ENCODE measurements at places on chromosomes 13 and 19.

GRCh38 chr13:42377640-42378382 is 105.9 kb downstream of the AKAP11 start:
- DNase-seq, result no peak

DNA sequence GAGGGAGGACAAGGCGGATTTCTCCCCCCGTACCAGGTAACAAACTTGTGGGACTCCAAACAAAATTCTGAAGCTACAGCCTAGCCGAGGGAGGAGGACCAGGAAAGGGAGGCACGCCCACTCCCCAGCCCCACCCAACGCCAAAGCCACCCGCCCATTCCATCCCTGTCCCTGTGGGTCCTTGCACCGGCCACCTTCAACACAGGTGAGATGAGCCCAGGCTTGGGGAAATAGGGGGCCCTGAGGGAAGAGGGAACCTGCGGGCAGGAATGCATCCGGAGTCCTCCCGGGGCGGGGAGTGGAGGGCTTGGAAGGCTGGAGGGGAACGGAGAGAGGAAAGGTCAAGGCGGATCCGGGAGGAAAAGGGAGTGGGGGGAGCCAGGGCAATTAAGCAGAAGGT is at the start of gene BEST2:
BEST2 (plus strand) TSS at position 157 of the 400 bp plus-strand sequence. CDS start 802 bp downstream, outside the sequence.
- no peak for DNase-seq

- DNase-seq, result no peak
These were observed 19.3 kb downstream of the PPP1R12C start for GRCh38 chr19:55097864-55098715.

GRCh38 chr13:35631666-35632065 is 155.2 kb upstream of the MAB21L1 start:
- DNase-seq, result no peak

DNA sequence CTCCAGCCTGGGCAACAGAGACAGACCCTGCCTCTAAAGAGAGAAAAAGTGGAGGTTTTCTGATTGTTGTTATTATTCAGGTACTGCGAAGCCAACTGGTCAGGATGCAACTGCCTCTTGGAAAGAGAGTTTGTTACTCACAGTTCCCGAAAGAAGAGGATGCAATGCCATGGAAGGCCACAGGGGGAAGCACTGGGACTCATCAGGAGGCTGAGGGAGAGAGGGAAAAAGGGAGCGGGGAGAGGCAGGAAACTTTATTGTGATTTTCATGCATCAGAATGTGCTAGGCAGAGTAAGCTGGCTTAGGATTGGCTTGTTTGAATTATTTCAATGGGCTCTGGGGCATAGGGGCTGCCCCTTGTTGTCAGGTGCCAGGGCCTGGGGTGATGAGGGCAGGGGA is 27.6 kb downstream of the MYO9B start:
- DNase-seq, result peak; percentile 52

- peak; percentile 38 for DNase-seq
These were observed 774.1 kb downstream of the LIG4 start for GRCh38 chr13:107441279-107441678.

DNA sequence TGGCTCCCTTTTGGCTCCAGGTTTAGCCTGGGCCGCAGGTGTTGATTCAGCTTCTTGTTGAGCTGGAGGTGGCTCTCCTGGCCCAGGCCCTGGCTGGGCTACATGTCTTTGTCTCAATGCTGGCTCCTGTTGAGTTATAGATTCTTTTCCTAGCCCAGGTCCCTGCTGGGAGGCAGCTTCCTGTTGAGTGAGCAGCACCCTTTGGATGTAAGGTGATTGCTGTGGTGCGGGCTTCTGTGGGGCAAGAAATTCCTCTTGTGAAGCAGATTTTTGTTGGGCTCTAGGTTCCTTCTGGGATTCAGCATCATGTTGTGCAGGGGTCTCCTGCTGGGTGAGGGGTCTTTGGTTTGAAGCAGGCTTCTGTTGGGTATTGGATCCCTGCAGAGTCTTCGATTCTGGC is 545 bp downstream of the LIPE start:
- DNase-seq, result no peak

DNA sequence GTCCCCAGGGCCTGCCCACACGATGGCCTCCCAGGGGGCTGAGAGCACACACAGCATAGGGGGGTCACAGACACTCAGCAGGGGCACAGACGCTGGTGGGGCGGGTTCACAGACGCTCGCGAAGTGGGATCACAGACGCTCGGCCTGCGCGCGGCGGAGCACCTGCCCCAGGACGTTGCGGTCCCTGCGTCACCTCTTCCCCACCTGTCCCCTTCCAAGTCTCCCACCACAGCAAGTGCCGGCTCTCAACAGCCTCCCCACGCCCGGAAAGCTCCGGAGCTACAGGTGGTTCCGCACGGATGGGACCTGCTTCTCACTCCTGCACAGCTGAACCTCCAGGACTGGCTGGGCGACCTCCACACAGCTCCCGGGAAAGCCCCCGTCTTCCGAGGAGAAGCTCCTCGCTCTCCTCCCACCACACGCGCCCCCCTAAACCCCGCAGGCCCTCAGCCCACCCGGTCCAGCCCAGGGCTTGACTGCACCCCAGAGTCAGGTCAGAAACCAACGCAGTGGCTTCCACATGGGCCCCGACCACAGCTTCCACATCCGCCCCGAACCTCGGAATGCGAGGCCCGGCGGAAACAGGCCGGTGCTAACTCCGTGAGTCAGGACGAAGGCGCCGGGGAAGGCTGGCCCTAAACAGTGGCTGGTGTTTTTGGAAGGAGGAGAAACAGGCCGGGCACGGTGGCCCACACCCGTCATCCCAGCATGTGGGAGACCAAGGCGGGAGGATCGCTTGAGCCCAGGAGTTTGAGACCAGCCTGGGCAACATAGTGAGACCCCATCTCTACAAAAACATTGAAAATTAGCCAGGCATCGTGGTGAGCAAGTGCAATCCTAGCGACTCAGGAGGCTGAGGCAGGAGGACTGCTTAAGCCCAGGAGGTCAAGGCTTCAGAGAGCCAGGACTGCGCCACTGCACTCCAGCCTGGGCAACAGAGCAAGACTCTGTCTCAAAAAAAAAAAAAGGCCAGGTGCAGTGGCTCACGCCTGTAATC is 16.5 kb downstream of the BTBD2 start:
- no peak for DNase-seq

DNA sequence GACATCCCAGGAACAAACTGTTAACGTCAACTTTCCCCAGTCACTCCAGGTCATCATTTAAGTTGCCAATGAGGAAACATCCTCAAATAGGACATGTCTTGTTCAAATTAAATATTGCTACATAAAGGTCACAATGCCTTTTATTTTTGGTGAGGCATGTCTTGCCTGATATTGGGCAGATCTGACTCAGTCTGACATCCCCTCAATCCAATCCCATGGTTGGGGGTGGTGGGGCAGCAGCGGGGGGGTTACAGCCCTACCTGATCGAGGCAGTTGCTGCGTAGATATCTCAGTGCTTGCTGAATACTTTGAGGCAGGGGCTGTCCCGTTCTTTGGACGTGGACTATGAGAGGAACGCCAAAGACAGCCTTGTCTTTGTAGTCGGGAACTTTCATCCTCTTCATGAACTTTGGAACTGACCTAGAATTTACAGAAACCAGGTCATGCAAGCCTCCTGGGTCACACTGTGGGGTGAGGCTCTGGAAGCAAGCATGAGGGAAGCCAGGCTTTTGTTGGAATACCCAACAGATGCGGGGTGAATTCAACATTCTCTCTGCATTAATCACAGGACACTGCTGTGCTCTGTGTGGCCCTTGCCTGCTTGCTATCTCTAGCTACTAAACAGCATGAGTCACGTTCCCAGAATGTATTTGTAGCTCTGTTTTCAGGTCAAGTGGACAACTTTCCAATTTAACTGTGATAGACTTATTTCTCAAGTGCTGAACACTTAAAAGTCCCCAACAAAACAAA is 109.8 kb downstream of the KL start:
- DNase-seq, result peak; percentile 97

DNA sequence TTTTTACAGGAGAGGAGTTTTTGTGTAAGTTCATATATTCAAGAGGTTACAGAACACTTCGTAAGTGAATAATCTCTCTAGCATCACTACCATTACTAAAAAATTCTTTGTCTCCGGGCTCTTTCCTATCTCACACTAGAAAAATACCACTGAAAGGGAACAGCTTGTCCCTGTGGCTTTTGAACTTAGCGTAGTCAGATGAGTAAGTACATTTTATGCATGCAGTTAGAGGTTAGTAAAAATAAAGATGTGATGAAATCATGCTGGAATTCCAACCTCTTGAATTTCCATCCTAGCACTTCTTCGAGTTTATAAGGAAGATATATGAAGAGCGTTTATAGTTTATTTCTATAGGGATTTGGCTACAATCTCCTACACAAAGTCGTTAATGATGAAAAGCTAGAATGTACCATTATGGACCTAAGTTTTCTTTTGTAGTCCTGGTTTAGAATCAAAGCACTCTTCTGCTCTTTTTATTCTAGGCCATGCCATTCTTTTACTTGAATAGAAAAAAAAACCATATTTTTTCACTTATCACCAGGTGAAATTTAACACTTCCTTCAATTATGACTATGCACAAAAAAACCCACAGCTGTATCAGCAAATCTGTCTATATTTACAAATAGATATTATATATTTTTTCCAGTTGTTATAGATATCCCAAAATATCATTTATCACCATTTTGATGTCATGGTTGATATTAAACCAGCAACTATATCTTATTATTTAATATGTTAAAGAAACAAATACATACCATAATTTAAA is 139.9 kb upstream of the PCDH9 start:
- DNase-seq, result peak; percentile 57

DNA sequence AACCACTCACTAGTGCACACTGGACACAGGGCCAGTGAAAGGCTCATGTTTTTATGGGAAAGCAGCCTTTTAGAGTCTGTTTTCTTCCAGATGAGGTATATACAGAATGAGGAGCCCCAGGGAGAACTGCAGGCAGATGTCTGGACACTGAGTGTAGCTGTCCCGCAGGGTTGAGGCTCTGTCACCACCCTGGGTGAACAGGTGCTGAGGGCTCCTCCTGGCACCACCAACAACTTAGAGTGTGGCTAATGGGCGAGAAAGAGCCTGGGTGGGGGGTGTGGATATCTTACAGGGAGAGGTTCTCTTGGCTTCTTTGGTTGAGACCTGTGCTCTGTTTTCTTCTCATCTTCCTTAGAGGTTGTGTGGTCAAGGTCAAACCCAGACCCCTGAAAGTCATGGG is 202.1 kb upstream of the GPR12 start:
- no peak for DNase-seq

- DNase-seq, result peak; percentile 30
These were observed 58.5 kb downstream of the ARHGAP35 start for GRCh38 chr19:46919324-46919723.

GRCh38 chr13:82766732-82767321 is 1115.4 kb downstream of the SLITRK1 start:
- DNase-seq, result no peak

GRCh38 chr13:36612230-36612629 is 61.6 kb upstream of the SERTM1 start:
- DNase-seq, result no peak

DNA sequence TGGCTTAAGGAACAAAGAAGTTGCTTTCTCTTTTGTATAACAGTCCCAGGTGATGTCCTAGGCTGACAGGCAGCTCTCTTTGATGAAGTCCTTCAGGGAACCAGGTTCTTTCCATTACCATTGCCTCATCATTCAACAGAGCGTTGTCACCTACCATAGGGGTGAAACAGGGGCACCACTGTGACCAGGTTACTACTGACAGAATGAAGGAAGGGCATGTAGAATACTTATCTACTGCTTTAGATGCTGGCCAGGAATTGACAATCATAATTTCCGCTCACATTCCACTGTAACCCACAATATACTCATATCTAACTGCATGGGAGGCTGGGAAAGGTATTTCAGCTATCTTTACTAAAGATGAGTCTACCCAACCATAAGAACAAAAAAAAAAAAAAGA is 148.0 kb upstream of the FNDC3A start:
- DNase-seq, result no peak

DNA sequence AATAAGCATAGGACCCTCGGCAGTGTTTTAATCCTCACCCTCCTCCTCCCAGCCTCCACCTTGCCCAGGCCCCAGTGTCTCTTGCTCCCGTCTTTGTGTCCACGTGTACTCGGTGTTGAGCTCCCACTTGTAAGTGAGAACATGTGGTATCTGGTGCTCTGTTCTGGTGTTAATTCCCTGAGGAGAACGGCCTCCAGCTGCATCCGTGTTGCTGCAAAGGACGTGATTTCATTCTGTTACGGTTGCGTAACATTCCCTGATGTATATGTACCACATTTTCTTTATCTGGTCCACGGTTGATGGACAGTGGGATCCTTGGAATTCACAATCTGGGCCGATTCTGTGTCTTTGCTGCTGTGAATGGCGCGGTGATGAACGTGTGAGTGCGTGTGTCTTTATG is 44.7 kb upstream of the TFDP1 start:
- DNase-seq, result no peak

GRCh38 chr19:7230826-7231225 is 63.4 kb downstream of the INSR start:
- no peak for DNase-seq

- peak; percentile 79 for DNase-seq
These were observed 213.7 kb downstream of the SLITRK5 start for GRCh38 chr13:87884884-87885283.

GRCh38 chr13:78183732-78184131 is 265.1 kb upstream of the EDNRB start:
- DNase-seq, result no peak

GRCh38 chr13:48535766-48536165 is 2.9 kb upstream of the RCBTB2 start:
- DNase-seq, result no peak

GRCh38 chr13:63435667-63436324 is 2020.1 kb upstream of the PCDH20 start:
- DNase-seq, result peak; percentile 96

DNA sequence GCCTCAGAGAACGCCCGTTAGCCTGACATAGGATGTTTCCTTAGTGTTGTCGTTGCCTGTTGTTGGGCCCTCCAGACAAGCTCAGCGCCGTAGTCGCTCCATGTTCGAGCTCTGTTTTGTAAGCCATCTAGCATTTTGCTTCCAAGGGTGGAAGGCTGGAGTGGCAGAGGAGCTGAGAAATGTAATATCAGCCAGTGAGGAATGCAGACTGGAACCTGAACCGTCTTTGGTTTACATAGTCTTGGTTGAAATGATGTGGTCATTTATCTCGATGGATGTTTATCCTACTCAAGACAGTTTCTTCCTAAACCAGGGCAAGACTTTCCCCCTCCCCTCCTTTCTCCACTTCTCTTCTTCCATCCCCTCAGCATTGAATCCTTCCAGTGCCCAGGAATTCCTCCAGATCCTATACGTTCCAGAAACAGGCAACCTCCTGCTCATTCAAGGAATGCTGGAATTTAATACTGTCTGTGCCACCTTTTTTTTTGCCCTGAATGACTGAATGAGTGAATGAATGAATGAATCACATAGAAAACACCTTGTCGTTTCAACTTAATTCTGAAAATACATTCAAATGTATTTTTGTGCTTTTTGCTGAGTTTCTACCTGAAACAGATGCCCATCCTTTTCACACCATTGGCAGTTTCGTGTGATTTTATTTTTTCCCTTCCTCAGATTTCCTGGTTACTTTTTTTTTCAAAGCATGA is 109.5 kb upstream of the MBNL2 start:
- no peak for DNase-seq

Data from A172 (cell line).